ENCODE measurements at places on chromosomes 2 and 18.

- DNase-seq: no peak
Measured at GRCh38 chr2:44254023-44254422, 21.3 kb upstream of the SLC3A1 start.

- no peak for DNase-seq
Measured at GRCh38 chr2:65595630-65596029, 163.2 kb upstream of the SPRED2 start.

DNA sequence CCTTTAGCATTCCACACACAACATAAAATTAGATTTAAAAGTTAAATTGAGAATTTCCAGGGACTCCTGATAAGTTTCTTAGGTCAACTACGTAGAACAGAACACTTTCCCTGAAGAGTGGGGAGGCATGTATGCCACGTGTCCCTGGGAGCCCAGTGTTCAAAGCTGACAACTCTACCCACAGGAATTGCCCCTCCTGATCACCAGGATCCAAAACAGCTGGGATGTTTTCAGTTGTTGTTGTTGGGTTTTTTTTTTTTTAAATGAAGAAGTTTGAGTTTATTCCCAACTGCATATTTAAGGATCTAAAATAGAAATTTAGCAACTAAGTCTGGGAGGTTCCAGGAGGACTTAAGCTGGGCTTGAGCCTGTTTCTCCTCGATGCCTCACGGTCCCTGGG lies 100.5 kb downstream of the TPGS2 start:
- no peak for DNase-seq

DNA sequence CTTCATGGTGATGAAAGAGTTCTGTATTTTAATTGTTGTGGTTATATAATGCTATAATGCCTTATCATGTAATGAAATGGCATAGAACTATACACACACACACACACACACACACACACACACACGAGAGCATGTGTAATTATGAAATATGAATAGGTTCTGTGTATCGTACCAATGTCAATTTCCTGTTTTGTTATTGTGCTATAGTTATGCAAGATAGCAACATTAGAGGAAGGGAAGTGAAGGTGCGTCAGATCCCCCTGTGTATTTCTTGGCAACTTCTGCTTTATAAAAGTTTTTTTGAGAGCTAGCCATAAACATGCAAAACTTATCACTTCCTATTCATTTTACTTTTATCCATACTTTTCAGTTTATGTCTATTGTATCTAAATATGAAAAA lies 60.7 kb upstream of the ARHGAP15 start:
- DNase-seq: no peak

Data from aorta (tissue), 5 donors.